Stimulated activated CD8-positive, alpha-beta memory T cell treated with anti-CD3 and anti-CD28 coated beads, Interleukin-7, amount 100 ng/mL, for 4 hours (primary cell): ENCODE measurements at places on chromosomes 7 and 10.

DNA sequence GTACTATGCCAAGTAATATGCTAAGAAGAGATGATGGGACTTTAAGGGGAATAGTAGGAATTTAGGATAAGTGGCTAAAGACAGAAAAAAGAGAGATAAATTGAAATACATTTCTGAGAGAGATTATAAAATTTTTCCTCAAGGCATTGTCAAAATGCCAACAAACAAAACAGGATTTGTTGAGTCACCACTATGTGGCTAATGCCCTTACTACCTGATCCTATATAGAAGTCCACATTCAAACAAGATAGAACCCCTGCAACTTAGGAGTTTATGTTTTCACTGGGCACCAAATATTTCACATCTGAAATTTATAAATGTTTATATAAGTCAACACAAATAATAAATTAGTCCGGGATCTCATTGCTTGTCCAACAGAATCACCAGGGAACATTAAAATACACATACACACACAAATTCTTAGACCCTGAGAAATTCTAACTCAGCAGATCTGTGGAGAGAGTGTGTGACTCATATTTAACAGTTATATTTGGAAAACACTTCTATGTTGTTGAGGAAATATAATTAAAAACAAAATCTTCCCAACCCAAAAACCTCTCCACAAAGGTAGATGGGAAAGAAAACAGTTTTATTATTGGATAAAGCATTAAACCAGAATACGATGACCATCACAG, 154.3 kb downstream of the PPP1R3A start:
- DNase-seq: no peak

DNA sequence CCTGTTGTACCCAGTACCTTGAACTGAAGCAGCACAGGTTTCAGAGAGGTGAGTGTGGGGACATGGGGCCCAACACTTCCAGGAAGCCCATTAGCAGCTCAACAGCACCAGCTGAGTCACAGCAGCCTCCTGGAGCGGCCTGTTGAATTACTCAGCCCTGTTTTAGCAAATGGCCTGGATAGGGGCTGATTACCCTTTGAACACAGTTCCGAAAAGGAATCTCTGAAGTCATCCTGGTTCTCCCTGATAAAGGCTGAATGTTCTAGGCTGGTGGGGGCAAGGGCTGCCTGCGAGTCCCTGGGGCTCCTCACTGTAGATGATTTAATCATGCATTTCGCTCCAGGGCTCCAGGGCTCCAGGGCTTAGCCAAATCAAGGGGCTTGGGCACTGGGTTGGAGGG, 287.5 kb downstream of the GRID1 start:
- DNase-seq: no peak

DNA sequence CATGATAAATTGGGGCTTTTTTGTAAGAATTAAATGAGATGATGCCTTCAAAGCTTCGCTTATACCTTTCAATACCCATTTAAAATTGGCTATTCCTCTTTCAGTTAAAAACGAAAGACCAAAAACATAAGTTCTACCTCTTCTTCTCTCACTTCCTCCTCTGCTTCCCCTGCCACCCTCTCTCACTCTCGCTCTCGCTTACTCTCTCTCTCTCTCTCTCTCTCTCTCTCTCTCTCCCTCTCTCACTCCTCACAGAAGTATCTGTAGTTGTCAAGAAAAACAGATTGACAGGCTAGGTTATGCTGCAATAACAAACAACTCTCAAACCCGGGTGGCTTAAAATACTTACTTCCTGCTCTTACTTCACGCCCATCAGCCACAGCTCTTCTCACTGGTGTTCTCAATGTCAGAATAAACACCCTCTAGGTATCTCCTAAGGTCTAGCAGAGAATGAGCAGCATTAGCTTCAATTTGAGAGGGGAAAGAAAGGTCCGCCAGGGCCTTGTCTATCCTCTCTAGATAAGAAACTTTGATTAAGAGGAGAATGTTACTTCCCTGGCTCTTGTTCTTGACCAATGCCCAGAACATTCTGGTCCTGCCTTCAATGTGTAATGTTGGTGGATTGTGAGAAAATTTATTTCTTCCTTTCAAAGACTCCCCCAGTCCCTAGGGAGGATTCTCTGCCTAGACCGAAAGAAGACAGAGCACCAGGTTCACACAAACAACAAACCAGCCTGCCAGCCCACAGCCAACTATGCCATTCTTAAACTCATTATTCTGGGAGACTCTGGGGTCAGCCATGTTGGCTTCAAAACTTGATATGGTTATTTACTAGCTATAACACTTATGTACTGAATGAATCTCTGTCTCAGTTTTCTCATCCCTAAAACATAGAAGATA, 1028.7 kb downstream of the XPNPEP1 start:
- DNase-seq: no peak

GRCh38 chr7:132930881-132931280, 151.0 kb downstream of the CHCHD3 start:
- no peak for DNase-seq

DNA sequence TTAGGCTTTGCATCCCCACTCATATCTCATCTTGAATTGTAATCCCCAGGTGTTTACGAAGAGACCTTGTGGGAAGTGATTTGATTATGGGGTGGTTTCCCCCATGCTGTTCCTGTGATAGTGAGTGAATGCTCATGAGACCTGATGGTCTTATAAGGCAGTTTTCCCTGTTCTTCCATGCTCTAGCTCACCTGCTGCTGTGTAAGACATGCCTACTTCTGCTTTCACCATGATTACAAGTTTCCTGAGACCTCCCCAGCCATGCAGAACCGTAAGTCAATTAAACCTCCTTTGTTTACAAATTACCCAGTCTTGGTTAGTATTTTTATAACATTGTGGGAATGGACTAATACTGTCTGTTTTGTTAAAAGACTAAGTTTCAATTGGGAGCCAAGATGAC, 35.3 kb upstream of the ZNF92 start:
- no peak for DNase-seq

DNA sequence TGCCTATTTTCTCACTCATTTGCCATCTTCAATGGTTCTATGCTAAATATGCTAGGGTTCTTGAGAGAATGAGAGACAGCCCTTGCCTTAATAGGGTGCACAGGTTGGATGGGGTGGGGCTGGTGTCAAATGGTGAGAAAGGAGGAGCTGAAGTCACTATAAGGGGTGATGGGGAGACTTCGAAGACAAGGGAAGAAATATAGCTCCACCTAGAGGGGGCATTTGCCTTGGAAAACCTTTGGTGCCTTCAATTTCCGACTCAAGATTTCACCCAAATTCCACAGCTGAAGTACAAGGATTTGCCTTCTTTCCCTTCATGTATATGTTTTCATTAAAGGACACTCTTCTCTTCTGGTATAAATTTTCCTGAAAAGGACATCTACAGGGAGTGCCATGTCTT, 5.6 kb downstream of the PTN start:
- DNase-seq: no peak

- DNase-seq: peak; percentile 21
Measured at GRCh38 chr10:69335063-69335587, 56.8 kb downstream of the HK1 start.

GRCh38 chr7:158760936-158761335, 56.3 kb upstream of the NCAPG2 start:
- DNase-seq: no peak

DNA sequence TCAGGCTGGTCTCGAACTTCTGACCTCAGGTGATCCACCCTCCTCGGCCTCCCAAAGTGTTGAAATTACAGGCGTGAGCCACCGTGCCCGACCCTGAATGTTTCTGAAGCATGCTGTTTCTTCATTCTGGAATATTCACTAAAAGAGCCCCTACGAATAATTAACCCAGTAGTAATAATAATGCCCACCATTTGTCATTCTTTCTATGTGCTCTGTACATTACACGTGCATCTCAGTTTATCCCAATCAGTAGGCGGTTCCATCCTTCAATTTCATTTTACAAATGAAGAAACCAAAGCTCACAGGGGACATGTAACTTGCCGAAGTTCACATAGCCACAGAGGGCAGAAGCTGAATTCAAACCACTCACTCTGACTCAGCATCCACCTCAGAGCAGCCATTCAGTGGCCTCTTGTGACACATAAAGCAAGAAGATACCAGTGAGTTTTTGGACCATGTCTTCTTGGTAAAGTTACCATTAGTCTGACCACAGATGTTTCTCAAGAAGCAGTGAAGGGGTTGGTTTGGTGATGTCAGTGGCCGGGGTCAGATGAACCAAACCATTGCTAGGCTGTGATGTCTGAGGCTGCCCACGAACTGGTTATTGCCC, 71.9 kb upstream of the DUSP5 start:
- DNase-seq: peak; percentile 58
